ENCODE measurements at places on chromosomes 6 and 20.
A peak's percentile ranks its signal among the peaks of the same experiment; 100 is the strongest.

DNA sequence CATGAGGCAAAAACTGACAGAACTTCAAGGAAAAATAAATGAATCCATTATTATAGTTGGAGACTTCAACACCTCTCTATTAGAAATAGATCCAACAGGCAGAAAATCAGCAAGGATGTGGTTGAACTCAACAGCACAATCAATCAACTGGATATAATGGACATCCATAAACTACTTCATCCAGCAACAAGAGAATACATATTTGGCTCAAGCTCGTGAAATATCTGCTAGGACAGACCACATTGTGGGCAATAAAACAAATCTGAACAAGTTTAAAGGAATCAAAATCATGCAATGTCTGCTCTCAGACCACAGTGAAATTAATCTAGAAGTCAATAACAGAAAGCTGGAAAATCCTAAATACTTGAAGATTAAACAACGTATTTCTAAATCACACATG, 362.6 kb downstream of the CD109 start:
- no peak for DNase-seq
- H3K27ac ChIP-seq, result no peak overlapping the region
- no peaks in the 10 kb centered on the region for H3K4me1 ChIP-seq
- no peak overlapping the region for H3K4me3 ChIP-seq
- no peaks in the 10 kb centered on the region for H3K27me3 ChIP-seq

- DNase-seq, result peak; percentile 74
- no peaks in the 10 kb centered on the region for H3K36me3 ChIP-seq
- H3K27ac ChIP-seq, result no peak overlapping the region
- H3K4me3 ChIP-seq, result no peak overlapping the region
- peaks cover 18% of the 10 kb centered on the region for H3K27me3 ChIP-seq
Observed at GRCh38 chr20:59087829-59088433, 45.3 kb upstream of the PRELID3B start.

DNA sequence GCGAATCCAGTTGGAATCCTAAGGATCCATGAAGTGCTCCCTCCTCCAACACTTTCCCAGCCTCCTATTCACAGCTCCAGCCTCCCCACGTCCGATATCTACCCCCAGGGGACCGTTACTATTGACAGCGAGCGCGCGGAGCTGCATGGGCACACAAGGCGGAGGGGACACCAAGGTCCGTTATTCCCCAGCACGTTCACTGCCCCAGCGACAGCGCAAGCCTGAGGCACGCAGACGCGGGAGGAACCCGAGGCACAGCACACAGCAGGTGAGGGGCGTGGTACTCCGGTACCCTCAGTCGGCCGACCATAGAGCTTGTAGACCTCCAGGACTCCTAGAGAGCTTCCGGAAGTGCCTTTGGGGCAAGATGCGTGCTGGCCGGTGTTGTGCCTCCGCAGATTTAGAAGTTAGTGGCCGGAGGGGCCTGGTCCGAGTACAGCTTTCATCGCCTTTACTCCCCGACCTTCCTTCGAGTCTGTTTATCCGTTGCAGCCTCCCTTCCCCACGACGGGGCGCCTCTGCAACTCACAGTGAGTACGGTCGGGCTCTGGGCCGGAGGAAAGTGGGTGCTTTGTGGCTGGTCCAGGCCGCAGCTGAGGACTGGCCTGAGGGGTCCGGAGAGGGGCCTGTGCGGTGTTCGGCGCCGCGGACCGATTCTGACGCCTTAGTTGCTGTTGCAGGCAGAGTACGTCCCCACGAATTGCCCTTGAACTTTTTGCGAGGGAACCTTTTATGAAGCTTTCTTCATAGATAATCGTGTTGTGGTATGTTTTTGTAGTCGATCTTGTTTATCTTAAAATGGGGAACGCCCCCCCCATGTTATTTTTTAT, at the start of gene ZKSCAN8:
ZKSCAN8 (plus strand) TSS at position 384 of the 830 bp plus-strand sequence. CDS start 6,525 bp downstream, outside the sequence.
- H3K4me3 ChIP-seq, result peak within 1 kb of the TSS; percentile 72
- peak within 1 kb of the TSS; percentile 79 for H3K27ac ChIP-seq
- peak; percentile 98 for DNase-seq

GRCh38 chr6:32615885-32616532, 21.2 kb upstream of the HLA-DQA1 start:
- no peak overlapping the region for H3K27ac ChIP-seq
- no peaks in the 10 kb centered on the region for H3K36me3 ChIP-seq
- no peak overlapping the region for H3K4me3 ChIP-seq
- H3K4me1 ChIP-seq, result no peaks in the 10 kb centered on the region

DNA sequence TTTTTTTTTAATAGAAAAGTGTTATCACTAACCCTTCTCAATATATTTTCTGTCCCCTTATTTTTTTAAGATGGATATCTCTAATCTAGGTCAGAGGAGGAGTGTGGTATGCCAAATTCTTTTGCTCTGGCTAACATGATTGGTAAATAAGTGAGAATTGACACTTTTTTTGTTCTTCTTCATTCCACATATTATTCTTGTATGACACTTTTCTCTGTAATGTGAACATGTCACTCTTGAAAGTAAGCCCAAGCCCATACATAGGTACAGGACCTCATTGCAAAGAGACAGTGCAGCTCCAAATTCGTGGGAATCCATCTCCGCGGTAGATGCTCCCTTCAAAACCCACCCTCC, 142.5 kb upstream of the TCF21 start:
- DNase-seq, result no peak
- no peak overlapping the region for H3K27ac ChIP-seq
- H3K4me3 ChIP-seq, result no peak overlapping the region
- H3K36me3 ChIP-seq, result no peaks in the 10 kb centered on the region

- no peaks in the 10 kb centered on the region for H3K27me3 ChIP-seq
- peak overlapping the region; percentile 63 for H3K4me3 ChIP-seq
- peak; percentile 59 for DNase-seq
- H3K4me1 ChIP-seq, result peaks cover 36% of the 10 kb centered on the region
- peaks cover 30% of the 10 kb centered on the region for H3K36me3 ChIP-seq
Observed at GRCh38 chr20:3203315-3204123, 963 bp downstream of the DDRGK1 start.

- H3K27me3 ChIP-seq, result peaks cover 7% of the 10 kb centered on the region
- no peak overlapping the region for H3K4me3 ChIP-seq
- no peak overlapping the region for H3K27ac ChIP-seq
- no peaks in the 10 kb centered on the region for H3K4me1 ChIP-seq
- H3K36me3 ChIP-seq, result no peaks in the 10 kb centered on the region
Observed at GRCh38 chr6:38525888-38526287, 113.8 kb downstream of the BTBD9 start.

DNA sequence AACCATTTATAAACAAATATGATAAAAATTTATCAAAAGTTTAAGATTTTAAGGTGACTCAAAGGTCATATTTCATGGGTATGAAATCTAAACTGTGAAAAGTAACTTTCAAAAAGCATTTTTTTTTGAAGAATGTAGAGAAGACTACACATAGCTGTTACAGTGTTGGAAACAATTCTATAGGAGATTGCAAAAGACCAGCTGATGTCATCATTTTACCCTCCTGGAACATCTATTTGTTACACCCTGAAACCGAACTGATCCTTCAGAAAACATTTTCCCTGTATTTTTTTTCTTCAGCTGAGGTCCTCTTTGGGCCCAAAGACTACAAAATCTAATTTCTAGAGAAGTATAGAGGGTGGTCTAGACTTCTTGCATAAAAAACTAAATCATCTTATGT, 297.5 kb upstream of the FERMT1 start:
- H3K27ac ChIP-seq, result no peak overlapping the region
- H3K36me3 ChIP-seq, result no peaks in the 10 kb centered on the region
- H3K4me3 ChIP-seq, result no peak overlapping the region
- no peaks in the 10 kb centered on the region for H3K4me1 ChIP-seq

GRCh38 chr20:1282966-1283365, 16.9 kb downstream of the SNPH start:
- no peaks in the 10 kb centered on the region for H3K4me1 ChIP-seq
- DNase-seq, result no peak
- H3K27me3 ChIP-seq, result no peaks in the 10 kb centered on the region
- no peaks in the 10 kb centered on the region for H3K36me3 ChIP-seq

DNA sequence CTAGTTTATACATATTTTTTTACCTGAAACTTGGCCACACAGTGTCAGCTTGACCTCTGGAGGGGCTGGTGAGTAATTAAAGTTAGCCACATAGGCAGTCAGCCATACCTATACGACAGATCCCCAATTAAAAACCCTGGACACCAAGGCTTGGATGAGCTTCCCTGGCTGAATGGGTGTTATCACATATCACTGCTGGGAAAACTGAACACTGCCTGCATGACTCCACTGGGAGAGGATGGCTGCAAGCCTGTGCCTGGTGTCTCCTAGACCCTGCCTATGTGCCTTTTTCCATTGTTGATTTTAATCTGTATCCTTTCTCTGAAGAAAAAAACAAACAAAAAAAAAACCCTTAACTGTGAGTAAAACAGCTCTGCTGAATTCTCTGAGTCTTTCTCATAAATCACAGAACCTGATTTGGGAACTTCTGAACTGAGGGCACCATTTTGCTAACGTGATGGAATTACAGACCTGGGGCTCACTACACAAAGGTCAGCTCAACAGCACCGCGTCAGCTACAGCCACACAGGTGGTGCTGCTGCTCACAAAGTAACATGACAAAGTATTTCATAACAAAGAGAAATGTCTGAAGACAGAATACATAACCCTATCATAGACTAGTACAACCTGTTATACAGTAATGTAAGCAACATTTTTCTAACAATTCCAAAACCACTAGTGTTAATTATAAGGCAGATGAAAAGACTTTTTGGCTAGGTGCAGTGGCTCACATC, 97.0 kb downstream of the SLC23A2 start:
- no peak overlapping the region for H3K27ac ChIP-seq
- no peak for DNase-seq
- no peaks in the 10 kb centered on the region for H3K36me3 ChIP-seq
- H3K27me3 ChIP-seq, result no peaks in the 10 kb centered on the region
- no peak overlapping the region for H3K4me3 ChIP-seq
